ENCODE measurements at places on chromosomes 13 and 19. TPM values are rescaled to one million over a fixed set of nuclear protein-coding genes. Genes with fewer than 3 reads are reported as not detected.
A peak's percentile ranks its signal among the peaks of the same experiment; 100 is the strongest.

DNA sequence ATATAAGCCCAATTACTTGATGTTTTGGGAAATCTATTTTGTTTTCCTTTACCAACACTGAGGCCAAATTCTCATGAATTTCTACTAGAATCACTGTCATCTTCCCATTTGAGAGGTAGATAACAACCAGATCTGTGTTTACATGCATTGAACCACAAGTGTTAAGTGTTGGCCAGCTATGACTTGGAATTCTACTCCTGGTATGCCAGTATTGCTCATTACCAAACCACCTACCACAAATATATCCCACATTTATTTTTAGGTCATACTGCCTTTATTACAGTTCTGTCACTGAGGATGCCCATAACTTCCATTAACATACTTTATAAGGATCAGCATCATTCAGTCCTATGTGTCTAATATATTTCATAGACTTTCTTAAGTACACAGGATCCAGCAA is 328.9 kb downstream of the DIAPH3 start:
- no peak for DNase-seq
- no peaks in the 10 kb centered on the region for H3K36me3 ChIP-seq
- no peaks in the 10 kb centered on the region for H3K4me1 ChIP-seq
- no peak overlapping the region for H3K4me3 ChIP-seq
- H3K27me3 ChIP-seq, result no peaks in the 10 kb centered on the region

- peak overlapping the region; percentile 92 for H3K27ac ChIP-seq
- H3K27me3 ChIP-seq, result no peaks in the 10 kb centered on the region
- peak overlapping the region; percentile 92 for H3K4me3 ChIP-seq
- H3K4me1 ChIP-seq, result peaks cover 29% of the 10 kb centered on the region
- DNase-seq, result no peak
- H3K36me3 ChIP-seq, result no peaks in the 10 kb centered on the region
These were observed 1.4 kb downstream of the UHRF1 start for GRCh38 chr19:4910594-4911281.

DNA sequence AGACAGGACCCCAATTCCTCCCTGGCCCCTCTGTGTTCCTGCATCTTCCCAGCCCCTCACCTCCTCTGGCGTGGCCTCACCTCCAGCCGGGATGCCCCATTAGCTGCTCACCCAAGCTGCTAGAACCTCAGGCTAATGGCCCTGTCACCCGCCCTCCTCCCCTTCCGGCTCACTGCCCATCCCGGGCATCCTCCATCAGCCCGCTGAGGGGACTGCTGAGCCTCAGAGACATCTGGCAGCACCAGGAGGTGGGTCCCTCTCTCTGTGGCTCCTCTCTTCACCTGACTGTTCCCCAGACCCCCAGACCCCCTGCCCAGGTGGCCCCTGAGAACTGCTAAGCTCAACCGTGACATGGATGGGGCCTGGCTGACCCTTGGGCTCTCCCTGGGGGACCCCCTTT is 2.9 kb downstream of the FFAR1 start:
- H3K27ac ChIP-seq, result no peak overlapping the region
- no peak for DNase-seq
- H3K27me3 ChIP-seq, result peaks cover 12% of the 10 kb centered on the region
- H3K4me1 ChIP-seq, result peaks cover 30% of the 10 kb centered on the region
- H3K36me3 ChIP-seq, result no peaks in the 10 kb centered on the region

DNA sequence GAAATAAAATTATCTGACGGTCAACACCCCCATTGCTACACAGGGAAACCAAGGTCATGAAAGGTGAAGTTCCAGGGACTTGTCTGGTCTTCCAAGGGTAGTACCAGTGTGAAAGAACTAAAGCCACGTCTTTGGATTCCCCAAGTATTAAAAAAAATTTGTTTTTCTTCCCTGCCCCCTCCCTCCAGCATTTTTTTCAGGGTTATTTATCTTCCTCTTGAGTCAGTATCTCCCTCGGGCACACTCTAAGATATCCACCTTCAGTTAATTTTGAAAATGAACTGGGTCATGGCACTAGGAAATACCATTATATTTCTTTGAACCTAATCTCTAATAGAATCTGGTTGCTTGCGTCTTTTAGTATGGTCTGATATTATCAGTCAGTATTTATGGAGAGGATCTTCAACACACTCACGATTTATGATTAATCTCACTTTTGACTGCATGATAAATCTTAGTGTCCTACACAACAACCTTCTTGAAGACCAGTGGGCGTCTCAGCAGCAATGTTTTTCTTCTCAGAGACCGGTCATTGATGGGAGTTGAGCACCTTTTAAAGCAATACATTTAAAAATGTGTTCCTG is 9.1 kb downstream of the ATP8A2 start:
- DNase-seq, result no peak
- H3K36me3 ChIP-seq, result peaks cover 3% of the 10 kb centered on the region
- H3K4me1 ChIP-seq, result peaks cover 3% of the 10 kb centered on the region
- H3K27ac ChIP-seq, result no peak overlapping the region
- peaks cover 65% of the 10 kb centered on the region for H3K27me3 ChIP-seq

GRCh38 chr13:82817133-82817532 is 1065.1 kb downstream of the SLITRK1 start:
- no peaks in the 10 kb centered on the region for H3K4me1 ChIP-seq
- H3K27me3 ChIP-seq, result no peaks in the 10 kb centered on the region
- H3K36me3 ChIP-seq, result no peaks in the 10 kb centered on the region
- no peak overlapping the region for H3K4me3 ChIP-seq
- no peak overlapping the region for H3K27ac ChIP-seq
- DNase-seq, result no peak

GRCh38 chr13:72782717-72783116 is 784 bp downstream of the PIBF1 start:
- H3K27me3 ChIP-seq, result no peaks in the 10 kb centered on the region
- peaks cover 6% of the 10 kb centered on the region for H3K36me3 ChIP-seq
- H3K4me1 ChIP-seq, result peaks cover 49% of the 10 kb centered on the region
- peak overlapping the region; percentile 99 for H3K4me3 ChIP-seq
- DNase-seq, result no peak

DNA sequence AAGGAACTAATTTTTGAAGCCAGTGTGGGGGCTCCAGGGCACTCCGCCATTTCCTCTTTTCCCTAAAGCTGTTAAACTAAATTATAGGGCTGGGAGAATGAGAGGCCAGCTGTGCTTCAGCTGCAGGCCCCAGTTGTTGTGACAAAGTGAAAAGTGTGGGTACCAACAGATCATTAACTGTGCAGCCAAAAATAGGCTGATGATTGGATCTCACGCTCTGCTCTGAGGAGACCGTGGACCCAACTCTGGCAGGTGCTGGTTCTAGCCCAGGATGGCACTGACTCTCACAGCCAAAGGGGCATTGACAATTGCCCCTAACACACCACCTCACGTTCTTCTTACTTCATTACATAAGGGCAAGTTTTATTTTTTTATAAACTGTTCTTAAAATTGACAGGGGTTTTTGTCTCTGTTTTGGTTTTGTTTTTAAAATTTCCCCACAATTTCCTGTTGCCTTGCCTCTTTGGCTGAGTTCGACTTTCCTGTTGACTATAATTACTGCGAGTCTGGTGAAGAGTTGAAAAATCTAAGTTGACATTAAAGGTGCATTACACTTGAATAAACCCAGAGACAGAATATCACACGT is 391.0 kb downstream of the FGF9 start:
- DNase-seq, result no peak
- H3K27me3 ChIP-seq, result no peaks in the 10 kb centered on the region
- peak overlapping the region; percentile 84 for H3K4me3 ChIP-seq
- H3K36me3 ChIP-seq, result peaks cover 2% of the 10 kb centered on the region
- H3K27ac ChIP-seq, result peak overlapping the region; percentile 100

GRCh38 chr19:13554506-13555240 is 48.4 kb upstream of the CACNA1A start:
- no peak for DNase-seq
- H3K27me3 ChIP-seq, result peaks cover 41% of the 10 kb centered on the region
- no peak overlapping the region for H3K4me3 ChIP-seq
- H3K27ac ChIP-seq, result no peak overlapping the region
- peaks cover 4% of the 10 kb centered on the region for H3K36me3 ChIP-seq

GRCh38 chr13:24661713-24662112 is 18.5 kb upstream of the ATP12A start:
- H3K27me3 ChIP-seq, result peaks cover 23% of the 10 kb centered on the region
- H3K4me1 ChIP-seq, result no peaks in the 10 kb centered on the region
- H3K4me3 ChIP-seq, result no peak overlapping the region
- no peak overlapping the region for H3K27ac ChIP-seq
- H3K36me3 ChIP-seq, result no peaks in the 10 kb centered on the region

GRCh38 chr19:48627201-48627864 is 8.0 kb downstream of the SPHK2 start:
- no peak overlapping the region for H3K27ac ChIP-seq
- no peaks in the 10 kb centered on the region for H3K27me3 ChIP-seq
- no peak for DNase-seq
- H3K4me3 ChIP-seq, result no peak overlapping the region

DNA sequence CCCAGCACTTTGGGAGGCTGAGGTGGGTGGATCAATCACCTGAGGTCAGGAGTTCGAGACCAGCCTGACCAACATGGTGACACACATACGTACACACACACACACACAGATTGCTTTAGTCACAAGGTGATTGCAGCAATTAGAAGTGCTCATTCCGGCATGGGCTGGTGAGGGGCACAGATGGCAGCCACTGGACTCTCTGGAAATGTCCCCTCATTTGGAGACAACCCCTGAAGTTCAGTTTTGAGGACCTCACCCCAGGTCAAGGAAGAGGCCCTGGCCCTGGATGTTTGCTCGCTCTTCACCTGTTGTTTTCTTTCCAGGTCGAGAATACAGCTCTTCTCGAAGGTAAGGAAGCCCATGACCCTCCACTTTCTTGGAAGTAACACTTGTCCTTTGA is 6.1 kb downstream of the ZNF296 start:
- no peak overlapping the region for H3K27ac ChIP-seq
- no peaks in the 10 kb centered on the region for H3K4me1 ChIP-seq
- peaks cover 2% of the 10 kb centered on the region for H3K36me3 ChIP-seq
- DNase-seq, result no peak

DNA sequence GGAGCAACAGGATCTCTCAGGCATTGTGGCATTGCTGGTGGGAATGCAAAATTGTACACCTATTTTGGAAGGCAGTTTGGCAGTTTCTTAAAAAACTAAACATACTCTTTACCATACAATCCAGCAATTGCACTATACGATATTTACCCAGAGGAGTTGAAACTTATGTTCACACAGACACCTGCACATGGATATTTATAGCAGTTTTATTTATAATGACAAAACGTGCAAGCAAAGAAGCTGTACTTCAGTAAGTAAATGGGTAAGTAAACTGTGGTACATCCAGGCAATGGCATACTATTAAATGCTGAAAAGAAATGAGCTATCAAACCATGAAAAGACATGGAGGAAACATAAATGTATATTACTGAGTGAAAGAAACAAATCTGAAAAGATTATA is 71.6 kb upstream of the UBAC2 start:
- peak overlapping the region; percentile 24 for H3K27ac ChIP-seq
- H3K4me1 ChIP-seq, result peaks cover 15% of the 10 kb centered on the region
- no peaks in the 10 kb centered on the region for H3K27me3 ChIP-seq
- no peaks in the 10 kb centered on the region for H3K36me3 ChIP-seq
- H3K4me3 ChIP-seq, result no peak overlapping the region

- DNase-seq, result no peak
- no peaks in the 10 kb centered on the region for H3K27me3 ChIP-seq
- H3K36me3 ChIP-seq, result no peaks in the 10 kb centered on the region
- H3K27ac ChIP-seq, result no peak overlapping the region
These were observed 495.4 kb downstream of the LMO7 start for GRCh38 chr13:76131551-76131950.

- no peak overlapping the region for H3K4me3 ChIP-seq
- peaks cover 2% of the 10 kb centered on the region for H3K36me3 ChIP-seq
- no peak overlapping the region for H3K27ac ChIP-seq
- DNase-seq, result no peak
- H3K27me3 ChIP-seq, result no peaks in the 10 kb centered on the region
- H3K4me1 ChIP-seq, result no peaks in the 10 kb centered on the region
These were observed 369.3 kb downstream of the KLF5 start for GRCh38 chr13:73428137-73428536.

DNA sequence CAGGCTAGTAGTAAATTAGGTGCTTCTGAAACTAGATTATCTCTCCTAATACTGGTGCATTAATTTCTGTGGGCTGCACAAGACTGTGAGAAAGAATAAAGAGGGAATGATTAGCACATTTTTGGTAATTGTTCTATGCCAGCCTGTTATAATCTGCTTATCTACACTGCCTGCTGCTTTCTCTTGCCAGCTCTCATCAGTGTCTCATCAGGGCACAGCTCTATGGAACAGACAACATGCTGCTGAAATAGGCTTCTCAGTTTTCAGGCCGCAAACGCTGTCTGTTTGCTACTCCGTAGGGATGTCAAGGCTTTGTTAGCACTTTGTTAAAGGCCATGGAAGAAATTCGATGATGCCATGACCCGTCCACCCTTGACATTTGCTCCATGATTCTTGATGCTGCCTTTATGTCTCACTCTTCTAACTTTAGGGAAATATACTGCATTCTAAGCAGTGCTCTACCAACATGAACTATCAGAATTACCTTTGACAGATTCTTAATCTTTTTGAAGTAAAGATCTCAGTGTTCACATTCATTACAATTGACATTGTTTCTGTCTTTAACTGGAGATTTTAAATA is 84.0 kb upstream of the PRR20A start:
- no peak overlapping the region for H3K4me3 ChIP-seq
- no peaks in the 10 kb centered on the region for H3K27me3 ChIP-seq
- DNase-seq, result no peak
- no peak overlapping the region for H3K27ac ChIP-seq

- H3K4me1 ChIP-seq, result peaks cover 45% of the 10 kb centered on the region
- H3K27me3 ChIP-seq, result no peaks in the 10 kb centered on the region
- H3K4me3 ChIP-seq, result peak overlapping the region; percentile 99
- no peak for DNase-seq
- H3K27ac ChIP-seq, result peak overlapping the region; percentile 98
- peaks cover 9% of the 10 kb centered on the region for H3K36me3 ChIP-seq
These were observed 522 bp upstream of the CHMP2A start for GRCh38 chr19:58555369-58555885.

- no peak overlapping the region for H3K4me3 ChIP-seq
- H3K27me3 ChIP-seq, result peaks cover 58% of the 10 kb centered on the region
- no peaks in the 10 kb centered on the region for H3K36me3 ChIP-seq
- no peak for DNase-seq
- H3K4me1 ChIP-seq, result peaks cover 2% of the 10 kb centered on the region
- no peak overlapping the region for H3K27ac ChIP-seq
These were observed 319.5 kb upstream of the OBI1 start for GRCh38 chr13:78978381-78978998.

WDR62 gene
- total RNA-seq, result 3.8 TPM

LRRC4B gene
- total RNA-seq, result not detected

OR7C2 gene
- not detected for total RNA-seq

KLK3 gene
- total RNA-seq, result not detected

SIGLEC5 gene
- total RNA-seq, result 0.37 TPM

BBC3 gene
- 32.4 TPM for total RNA-seq

FBN3 gene
- not detected for total RNA-seq

ZNF90 gene
- 2.4 TPM for total RNA-seq

CDX2 gene
- not detected for total RNA-seq

PRR19 gene
- total RNA-seq, result 0.50 TPM

KIR2DL1 gene
- not detected for total RNA-seq

IFNL2 gene
- not detected for total RNA-seq

AMH gene
- total RNA-seq, result 0.50 TPM

HMGB1 gene
- total RNA-seq, result 308 TPM

PPP2R1A gene
- total RNA-seq, result 180 TPM

PPP1R37 gene
- 20.9 TPM for total RNA-seq

TMEM272 gene
- total RNA-seq, result 1.3 TPM

Measured in T-helper 17 cell (primary cell).